Fibroblast of villous mesenchyme (primary cell): ENCODE measurements at places on chromosomes 6 and 20. TPM values are rescaled to one million over a fixed set of nuclear protein-coding genes. Genes with fewer than 3 reads are reported as not detected.

DNA sequence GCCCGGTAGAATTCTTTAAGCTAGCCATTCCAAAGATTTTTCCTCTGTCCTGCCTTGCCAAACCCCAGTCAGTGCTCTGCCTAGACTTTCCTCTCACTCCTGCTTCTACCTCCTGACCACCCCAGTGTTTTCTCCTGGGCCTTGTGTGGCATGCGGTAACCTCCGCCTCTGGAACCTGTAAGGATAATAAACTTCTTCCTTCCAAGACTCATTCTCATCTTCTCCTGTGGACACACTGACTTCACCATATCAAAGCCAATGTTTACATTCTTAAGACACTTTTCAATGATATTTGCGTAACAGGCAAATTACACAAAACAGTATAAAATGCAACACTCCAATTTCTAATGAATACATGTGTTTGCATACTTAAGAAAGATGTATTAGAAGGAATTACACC, 354.6 kb downstream of the RNF144B start:
- peak; percentile 80 for DNase-seq

DPPA5 gene
- total RNA-seq = not detected in 2 replicates

WFDC5 gene
- not detected in 2 replicates for total RNA-seq

RNF144B gene
- 0.97 and 2.6 TPM in 2 replicates for total RNA-seq
